Common myeloid progenitor, CD34-positive (primary cell): ENCODE measurements at places on chromosomes 16 and 17.

GRCh38 chr17:65270499-65271253, 133.5 kb downstream of the RGS9 start:
- DNase-seq, result no peak

- DNase-seq, result peak; percentile 24
Measured at GRCh38 chr16:19168371-19169081, 486 bp downstream of the SYT17 start.

- no peak for DNase-seq
Measured at GRCh38 chr17:46159686-46160085, 33.5 kb downstream of the KANSL1 start.

GRCh38 chr17:49696233-49696761, 11.5 kb downstream of the SLC35B1 start:
- DNase-seq, result peak; percentile 96

GRCh38 chr16:77807-78443, at the start of gene MPG:
Gene MPG, plus strand, starts transcription at chr16:78225. Its CDS starts 85 bp downstream, at chr16:78310.
- peak; percentile 56 for DNase-seq

GRCh38 chr17:27384261-27384701, 72.0 kb upstream of the KSR1 start:
- peak; percentile 26 for DNase-seq

GRCh38 chr17:81120695-81121621, 44.3 kb upstream of the PVALEF start:
- DNase-seq, result no peak

DNA sequence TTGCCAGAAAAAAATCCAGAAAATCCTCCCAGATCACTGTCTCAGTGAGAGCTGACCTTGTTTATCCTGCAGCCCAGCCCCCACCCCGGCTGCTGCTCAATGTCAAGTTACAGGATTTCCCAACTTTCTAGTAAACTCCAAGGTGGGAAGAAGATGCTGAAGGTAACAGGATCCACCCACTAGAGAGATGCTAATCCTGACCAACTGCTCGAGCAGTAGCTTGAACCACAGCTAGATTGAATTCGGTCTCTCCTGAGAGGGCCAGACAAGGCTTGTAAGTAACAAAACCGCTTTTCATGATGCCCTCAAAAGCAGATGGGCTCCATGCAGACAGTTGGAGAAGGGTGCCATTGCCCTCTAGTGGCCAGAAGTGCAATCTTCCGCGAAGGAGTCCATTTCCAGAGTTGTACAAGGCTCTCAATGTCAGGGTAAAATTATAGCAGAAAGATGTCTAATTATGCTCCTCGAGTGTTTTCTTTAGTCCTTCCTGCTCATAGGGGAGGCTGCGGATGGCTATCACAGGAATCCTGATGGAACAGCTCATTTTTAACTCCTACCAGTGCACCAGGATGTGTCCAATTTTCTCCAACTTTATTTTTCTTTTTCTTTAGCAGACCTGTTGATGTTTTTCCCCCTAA, 3.9 kb downstream of the CDH11 start:
- peak; percentile 72 for DNase-seq

DNA sequence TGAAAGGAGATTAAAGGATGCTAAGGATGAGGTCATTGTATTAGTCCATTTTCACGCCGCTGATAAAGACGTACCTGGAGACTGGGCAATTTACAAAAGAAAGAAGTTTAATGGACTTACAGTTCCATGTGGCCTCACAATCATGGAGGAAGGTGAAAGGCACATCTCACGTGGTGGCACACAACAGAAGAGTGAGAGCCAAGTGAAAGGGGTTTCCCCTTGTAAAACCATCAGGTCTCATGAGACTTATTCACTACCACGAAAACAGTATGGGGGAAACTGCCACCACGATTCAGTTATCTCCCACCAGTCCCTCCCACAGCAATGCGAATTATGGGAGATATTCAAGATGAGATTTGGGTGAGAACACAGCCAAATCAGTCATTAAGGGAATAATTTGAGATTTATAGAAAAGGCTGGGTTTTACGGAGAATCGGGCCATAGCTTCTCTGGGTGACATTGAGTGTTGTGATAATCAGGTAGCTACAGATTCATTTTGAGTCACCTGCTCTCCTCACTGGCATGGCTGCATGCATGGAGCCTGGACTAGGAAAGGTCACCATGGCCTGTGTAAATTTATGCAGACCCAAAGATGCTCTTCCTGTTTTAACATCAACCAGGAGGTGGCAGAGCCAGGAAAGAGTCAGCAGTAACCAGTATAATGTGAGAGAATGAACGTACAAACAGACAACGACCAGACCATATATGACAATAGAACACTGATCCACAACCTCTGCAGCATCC, 40.5 kb upstream of the DYNLRB2 start:
- DNase-seq, result peak; percentile 23

DNA sequence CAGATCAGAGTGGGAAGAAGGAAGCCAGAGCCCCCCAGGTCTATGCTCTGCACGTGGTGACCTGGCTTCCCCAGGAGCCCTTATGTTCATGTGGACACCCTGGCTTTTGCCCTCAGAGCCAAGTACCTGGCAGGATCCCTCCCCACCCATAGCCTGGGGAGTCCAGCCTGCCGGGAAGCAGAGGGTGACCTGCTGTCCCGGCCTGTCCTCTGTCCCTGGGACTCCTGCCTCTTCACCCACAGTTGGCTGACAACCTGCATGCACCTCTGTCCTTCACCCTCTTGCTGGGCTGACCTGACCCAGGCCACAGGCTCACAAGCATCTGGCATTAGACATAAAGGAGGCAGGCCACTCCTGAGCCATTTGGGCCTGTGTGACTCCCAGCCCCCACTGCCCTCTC, 60.2 kb downstream of the SMPD3 start:
- no peak for DNase-seq

DNA sequence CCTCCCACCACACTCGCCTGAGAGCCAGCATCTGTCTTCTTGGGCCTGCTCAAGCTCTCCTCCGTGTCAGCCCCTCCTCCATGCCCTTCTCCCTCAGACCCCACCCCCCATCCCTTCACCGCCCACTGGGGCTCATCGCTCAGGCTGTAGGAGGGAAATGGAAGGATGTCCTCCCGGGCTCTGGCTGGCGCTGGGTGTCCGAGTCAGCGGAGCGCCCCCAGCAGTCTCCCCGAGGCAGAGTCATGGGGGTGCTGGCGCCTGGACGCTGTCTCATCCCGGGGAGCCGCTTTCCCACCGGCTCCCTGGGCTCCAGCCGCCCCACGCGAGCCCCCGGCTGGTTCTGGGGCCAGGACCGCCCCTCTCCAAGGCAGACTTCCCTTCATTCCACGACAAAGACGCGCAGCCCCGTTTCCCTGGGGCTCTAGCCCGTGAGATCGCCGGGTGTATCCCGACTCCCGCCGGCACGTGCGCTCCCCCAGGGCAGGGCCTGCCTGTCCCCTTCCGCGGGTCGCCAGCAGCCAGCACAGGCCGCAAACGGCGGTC, 428 bp upstream of the ANTKMT start:
- peak; percentile 69 for DNase-seq

GRCh38 chr16:67940446-67941089, 3.4 kb downstream of the LCAT start:
- DNase-seq, result no peak

- DNase-seq, result no peak
Measured at GRCh38 chr17:20179041-20179440, 169.9 kb downstream of the SPECC1 start.

DNA sequence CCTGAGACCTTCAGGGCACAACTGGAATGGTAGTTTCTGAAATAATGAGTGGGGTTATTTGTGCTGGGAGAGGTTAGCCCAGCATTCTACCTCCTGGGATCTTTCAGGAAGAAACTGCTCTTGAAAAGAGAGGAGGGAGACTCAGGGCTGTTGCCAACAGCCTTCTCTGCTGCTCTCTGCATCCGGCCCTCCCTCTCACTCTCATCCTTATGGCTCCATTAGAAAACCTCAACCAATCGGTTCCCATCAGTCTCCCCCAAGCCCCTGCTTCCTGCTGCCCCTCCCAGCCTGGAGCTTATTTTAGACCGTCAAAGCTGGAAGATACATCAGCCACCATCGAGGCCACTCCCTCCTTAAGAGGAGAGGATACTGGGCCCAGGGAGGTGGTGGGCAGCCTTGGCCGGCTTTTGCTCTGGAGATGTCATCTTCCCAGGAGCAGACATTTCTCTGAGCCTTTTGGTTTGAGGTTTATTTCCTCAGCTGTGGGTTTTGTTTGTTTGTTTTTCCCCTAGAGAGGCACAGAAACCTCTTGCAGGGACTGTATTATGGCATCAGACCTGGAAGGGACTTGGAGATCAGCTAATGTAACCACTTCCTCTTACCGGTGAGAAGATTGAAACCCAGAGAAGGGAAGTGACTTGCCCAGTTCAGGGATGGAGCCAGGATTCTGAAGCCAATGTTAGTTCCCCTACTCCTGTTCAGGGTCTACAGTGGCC, 2.7 kb downstream of the MPRIP start:
- DNase-seq, result peak; percentile 86

DNA sequence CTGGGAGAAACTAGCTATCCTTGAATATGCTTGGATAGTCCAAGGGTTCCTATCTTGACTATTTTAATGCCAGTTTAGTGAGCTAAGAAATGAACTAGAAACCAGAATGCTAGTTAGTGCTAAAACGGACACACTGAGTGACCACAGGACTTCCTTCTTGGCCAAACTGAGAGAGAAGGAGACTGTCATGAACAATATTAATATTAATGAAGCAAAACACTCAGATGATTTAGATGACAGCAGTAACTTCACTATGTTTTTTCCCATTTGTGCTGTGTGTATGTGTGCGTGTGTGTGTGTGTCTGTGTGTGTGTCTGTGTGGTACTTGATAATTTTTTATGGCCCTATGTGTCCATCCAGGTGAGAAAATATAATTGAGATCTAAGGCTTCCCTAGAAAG, 2.2 kb upstream of the ATXN1L start:
- no peak for DNase-seq

DNA sequence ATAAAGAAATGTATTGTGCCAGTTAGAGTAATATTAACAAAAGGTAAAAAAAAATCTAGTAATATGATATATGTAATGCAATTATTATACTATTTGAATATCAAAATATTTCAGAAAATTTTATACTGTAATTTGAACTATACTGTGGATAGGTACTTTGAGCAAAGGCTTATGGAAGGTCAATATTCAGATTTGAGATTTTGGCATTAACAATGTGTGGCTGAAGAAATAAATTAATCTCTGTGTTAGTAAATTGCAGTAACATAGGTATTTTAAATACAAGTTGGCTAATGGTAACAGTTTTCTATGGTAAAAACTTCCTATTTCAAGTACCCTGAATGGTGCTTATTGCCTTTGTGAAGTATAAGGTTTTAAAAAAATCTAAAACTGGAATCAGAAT, 23.2 kb upstream of the NACA2 start:
- DNase-seq, result no peak

- DNase-seq, result no peak
Measured at GRCh38 chr17:80512233-80512632, 32.4 kb upstream of the RPTOR start.

- DNase-seq, result no peak
Measured at GRCh38 chr16:31365131-31365865, 10.3 kb downstream of the ITGAX start.

- DNase-seq, result no peak
Measured at GRCh38 chr17:12227547-12227946, 206.9 kb downstream of the MAP2K4 start.

- peak; percentile 62 for DNase-seq
Measured at GRCh38 chr17:47698749-47699535, 5.0 kb downstream of the TBKBP1 start.

DNA sequence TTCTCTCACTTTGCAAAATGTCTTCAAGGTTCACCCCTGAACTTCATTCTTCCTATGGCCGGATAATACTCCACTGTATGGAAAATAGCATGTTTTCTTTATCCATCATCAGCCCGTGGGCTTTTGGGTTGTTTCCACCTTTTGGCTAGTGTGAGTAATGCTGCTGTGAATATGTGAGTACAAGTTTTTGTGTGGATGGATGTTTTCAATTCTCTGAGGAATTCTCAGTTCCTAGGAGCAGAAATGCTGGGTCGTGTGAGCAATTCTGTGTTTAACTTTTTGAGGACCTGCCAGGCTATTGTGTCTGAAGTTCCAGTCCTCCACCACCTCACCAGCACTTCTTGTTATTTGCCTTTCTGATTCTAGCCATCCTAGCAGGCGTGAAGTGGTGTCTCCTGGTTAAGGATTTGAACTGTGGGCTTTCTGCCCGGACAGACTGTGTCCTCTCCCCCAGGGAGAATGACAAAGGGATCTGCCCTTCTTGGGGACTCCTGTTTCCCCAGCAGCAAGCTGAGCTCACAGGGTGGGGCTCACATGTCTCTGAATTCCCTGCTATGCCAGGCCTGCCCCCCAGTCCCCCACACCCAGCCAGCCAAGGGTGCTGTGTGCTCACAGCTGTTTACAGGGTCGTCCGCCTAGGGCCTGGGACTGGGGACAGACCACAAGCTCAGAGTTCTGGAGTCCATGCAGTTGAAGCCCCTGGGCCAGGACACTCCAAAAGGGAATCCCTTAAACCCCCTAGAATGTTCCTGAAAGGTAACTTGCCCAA, 92.2 kb upstream of the CIBAR2 start:
- DNase-seq, result no peak

DNA sequence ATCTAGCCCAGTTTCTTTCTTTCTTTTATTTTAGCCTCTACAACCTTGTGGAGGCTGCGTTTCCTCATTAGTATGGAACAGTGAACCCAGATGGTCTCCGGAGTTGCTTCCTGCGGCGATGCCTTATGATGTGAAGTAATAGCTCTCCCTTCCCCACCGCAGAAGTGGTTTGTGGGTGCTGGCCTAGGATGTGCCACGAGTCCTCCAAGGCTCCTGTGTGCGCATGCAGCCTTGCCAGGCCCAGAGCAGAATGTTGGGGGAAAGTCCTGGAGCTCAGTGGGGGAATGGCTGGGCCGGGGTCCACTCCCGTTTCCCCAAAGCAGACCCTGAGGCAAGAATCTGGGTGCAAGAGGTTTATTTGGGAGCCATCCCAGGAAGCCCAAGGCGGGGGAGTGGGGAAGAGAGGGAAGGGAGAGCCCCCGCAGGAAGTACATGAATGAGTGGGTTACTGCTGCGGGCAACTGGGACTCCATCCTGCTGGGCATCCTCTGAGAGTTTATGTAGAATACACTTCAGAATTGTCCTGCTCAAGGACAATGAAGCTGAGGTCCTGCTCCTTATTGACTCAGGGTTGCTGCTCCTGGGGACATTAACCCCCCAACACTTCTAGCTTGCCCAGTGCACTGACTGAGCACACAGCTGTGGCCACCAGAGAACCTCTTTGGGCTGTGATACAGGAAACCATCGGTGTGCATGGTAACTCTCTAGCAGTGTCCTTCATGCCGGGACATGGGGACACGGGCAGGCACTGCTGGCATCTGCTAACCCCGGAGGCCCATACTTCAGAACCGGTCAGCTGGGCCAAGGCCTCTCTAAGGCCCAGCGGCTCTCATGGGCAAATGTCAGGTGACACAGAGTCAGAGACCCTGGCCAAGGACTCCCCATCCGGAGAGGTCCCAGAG, 3.7 kb upstream of the HCRT start:
- peak; percentile 92 for DNase-seq

- DNase-seq, result peak; percentile 90
Measured at GRCh38 chr17:82781894-82782274, 30.0 kb downstream of the TBCD start.

DNA sequence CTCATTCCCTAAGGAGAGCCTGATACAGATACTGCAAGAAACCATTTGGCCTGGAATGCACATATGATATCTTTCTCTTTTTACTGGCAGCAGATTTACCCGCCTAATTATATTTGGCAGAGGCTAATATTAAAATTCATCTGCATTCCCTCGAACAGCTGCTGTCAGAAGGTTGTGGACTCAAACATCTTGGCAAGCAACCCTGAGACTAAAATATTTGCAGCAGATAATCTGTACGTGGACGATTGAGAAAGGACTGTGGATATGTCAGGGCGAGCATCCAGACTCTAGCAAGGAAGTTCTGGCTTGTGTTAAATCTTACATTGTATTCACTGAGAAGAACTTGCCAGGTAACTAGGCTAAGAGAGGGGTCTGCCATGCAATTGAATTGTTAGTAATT, 65.2 kb downstream of the SNX20 start:
- no peak for DNase-seq
